ENCODE measurements at places on chromosomes 16 and 17.
A peak's percentile ranks its signal among the peaks of the same experiment; 100 is the strongest.

- DNase-seq = no peak
These were observed at the start of gene MMD for GRCh38 chr17:55421179-55421934. MMD (minus strand) TSS chr17:55421835; CDS start chr17:55421695, 140 bp downstream.

- peak; percentile 84 for DNase-seq
These were observed 14.5 kb upstream of the GPRC5C start for GRCh38 chr17:74417178-74418045.

GRCh38 chr17:63531022-63531965 is 8.1 kb downstream of the KCNH6 start:
- DNase-seq = no peak

GRCh38 chr17:76388966-76389888 is 4.8 kb downstream of the SPHK1 start:
- peak; percentile 22 for DNase-seq

- no peak for DNase-seq
These were observed 62.9 kb upstream of the AMZ2 start for GRCh38 chr17:68184816-68185436.

DNA sequence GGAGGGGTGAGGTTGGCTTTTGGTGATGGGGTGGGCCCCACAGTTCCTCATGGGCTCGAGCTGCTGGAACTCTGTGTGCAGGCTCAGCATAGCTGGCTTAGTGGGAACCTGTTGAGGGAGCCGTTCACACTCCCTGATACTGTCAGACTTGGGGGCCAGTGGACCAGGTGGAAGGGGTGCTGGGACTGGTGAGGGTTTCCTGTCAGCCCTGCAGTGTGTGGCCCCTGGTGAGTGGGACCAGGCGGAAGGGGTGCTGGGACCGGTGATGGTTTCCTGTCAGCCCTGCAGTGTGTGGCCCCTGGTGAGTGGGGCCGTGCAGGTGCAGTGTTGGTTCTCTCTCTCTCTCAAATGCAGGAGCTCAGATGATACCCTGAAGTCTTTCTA is 45.1 kb upstream of the ZNF750 start:
- no peak for DNase-seq

GRCh38 chr17:7445619-7445968 is 733 bp downstream of the CHRNB1 start:
- DNase-seq = no peak

DNA sequence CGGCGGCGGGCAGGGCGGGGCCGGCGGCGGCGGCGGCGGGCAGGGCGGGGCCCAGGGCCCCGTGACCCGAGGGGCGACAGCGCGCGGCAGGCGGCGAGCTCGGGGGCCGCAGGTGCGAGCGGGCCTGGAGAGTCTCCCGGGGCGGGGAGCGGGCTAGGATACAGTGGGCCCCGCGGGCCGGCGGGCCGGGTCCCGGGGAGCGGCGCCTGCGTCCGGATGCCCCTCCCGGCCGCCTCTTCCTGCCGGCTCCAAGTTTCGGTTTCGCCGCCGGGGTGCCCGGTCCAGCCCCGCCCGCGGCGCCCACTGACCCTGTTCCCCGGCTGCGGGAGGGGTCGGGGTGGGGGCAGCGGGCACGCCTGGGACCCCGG is at the start of gene RNF213:
TSS of gene RNF213 (plus strand) at position 62 of the 368 bp plus-strand sequence. CDS start 2,830 bp downstream, outside the sequence.
- DNase-seq = peak; percentile 16

- no peak for DNase-seq
These were observed 471.9 kb downstream of the PMP22 start for GRCh38 chr17:14793237-14793636.

- no peak for DNase-seq
These were observed 8.0 kb downstream of the CLUH start for GRCh38 chr17:2703606-2704005.

- no peak for DNase-seq
These were observed 22.2 kb upstream of the RHOT1 start for GRCh38 chr17:32120141-32120540.

DNA sequence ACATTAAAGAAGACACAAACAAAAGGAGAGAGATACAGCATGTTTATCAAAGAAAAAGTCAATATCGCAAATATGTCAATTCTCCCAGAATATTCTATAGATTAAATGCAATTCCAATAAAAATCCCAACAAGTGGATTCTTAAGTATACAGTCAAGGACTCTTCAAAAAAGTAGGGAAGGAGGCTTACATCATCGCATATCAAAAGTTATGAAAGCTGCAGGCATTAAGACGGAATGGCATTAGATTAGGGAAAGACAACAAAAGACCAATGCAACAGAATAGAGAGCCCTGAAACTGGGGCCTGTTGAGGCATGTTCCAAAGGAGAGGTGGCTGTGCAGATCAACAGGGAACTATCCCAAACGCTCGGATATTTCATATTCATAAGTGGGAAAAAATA is 76.0 kb downstream of the MARCHF10 start:
- no peak for DNase-seq

DNA sequence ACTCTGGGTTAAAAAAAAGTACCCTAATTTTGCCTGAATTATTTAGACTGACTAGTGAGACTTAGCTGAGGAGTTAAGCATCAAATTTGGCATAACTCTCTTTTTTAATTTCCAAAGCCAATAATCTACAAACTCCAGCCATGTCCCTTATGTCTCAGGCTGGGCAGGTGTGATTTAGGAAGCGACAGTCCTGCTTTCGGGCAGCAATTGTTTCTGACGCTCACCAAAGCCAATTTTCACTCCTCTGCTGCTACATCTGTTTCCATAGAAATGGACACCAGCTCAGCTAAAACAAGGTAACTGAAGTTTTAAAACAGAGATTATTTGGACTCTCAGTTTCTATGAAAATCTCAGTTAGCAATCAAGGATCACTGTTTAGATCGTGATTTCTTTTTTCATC is 338.7 kb downstream of the ABCC12 start:
- no peak for DNase-seq

DNA sequence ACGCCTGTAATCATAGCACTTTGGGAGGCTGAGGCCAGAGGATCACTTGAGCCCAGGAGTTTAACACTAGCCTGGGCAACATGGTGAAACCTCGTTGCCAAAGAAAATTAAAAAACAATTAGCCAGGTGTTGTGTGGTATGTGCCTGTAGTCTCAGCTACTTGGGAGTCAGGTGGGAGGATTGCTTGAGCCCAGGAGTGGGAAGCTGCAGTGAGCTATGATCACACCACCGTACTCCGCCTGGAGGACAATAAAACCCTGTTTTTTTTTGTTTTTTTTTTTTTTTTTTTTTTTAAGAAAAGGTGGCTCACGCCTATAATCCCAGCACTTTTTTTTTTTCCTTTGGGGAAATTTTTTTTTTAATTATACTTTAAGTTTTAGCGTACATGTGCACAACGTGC is 26.1 kb downstream of the RAP1GAP2 start:
- DNase-seq = no peak

GRCh38 chr17:6558932-6559752 is 2.8 kb upstream of the PITPNM3 start:
- no peak for DNase-seq

DNA sequence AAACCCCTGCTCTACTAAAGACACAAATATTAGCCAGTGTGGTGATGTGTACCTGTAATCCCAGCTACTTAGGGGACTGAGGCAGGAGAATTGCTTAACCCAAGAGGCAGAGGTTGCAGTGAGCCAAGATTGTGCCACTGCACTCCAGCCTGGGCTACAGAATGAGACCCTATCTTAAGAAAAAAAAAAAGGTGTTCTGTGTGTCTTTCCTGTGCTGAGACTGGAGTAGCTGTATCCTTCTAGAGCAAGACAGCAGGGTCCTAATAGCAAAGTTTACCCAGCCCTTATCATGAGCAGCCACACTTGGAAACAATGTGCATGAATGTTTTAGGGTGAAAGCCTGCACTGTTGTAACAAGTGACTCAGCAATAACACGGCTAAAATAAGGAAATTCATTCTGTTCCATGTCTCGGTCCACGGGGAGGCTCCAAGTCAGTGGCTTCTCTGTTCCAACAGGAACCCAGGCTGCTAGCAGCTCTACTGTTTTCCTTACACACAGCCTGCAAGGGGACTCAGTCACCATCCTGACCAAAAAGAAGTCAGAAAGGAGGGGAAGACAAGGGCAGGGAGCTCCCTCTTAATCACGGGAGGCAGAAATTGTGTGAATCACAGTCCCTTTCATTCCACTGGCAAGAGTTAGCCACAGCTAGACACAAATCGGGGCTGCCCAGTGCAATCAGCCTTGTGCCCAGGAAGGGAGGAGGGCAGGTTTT is 7.1 kb upstream of the SLC5A11 start:
- DNase-seq = peak; percentile 48

- DNase-seq = no peak
These were observed 289.2 kb upstream of the SALL1 start for GRCh38 chr16:51440131-51440889.

- no peak for DNase-seq
These were observed 31.7 kb downstream of the OSBPL7 start for GRCh38 chr17:47789611-47790561.

DNA sequence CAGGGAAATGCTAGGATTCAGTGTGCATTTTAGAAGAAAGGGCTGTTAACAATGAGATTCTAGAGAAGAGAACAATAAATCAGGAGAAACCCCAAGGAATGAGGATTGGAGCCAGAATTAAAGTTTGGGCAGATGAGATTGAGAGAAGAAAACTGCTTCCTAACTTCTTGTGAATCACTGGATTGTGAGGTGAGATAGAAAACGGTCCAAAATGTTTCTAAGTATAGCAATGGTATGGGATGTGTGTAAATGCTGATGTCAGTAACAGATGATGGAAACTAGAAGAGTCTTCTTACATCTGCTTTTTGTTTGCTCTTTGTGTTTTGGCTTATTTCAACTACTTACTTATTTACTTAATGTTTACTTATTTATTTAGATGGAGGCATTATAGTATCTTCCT is 123.0 kb downstream of the KCNJ2 start:
- no peak for DNase-seq

- no peak for DNase-seq
These were observed 84.4 kb upstream of the PLCG2 start for GRCh38 chr16:81694494-81695280.

DNA sequence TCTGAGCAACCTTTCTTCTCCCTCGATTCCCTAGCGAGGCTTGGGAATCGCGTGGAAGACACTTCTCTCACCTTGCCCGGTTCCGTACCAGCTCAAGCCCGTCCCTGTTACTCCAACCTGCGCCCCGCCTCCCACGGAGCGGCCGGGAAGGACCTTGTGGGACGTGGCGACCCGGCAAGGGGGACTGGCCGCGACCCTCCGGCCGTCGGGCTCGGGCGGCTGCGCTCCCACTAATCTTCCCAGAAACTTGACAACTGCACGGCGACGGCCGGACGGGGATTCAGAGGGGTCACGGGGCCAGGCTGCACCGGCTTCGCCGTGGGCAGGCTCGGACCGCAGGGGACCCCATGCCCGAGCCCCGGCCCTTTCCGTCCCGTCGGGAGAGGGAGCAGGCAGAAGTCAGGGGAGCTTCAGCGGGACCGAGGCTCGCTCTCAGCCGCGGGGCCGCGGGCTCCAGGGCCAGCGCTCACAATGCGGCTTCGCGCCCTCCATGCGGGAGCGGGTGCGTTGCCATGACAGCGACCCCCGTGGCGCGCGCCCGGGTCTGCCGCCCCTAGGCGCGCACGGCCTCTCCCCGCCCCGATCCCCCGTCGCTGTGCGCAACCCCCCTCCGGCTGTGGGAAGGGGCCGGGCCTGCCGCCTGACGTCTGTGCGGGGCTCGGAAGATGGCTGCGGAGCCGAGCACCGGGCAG is at the start of gene SGSM2:
TSS of gene SGSM2 (plus strand) at position 650 of the 692 bp plus-strand sequence. CDS start 188 bp downstream, outside the sequence.
- DNase-seq = no peak

DNA sequence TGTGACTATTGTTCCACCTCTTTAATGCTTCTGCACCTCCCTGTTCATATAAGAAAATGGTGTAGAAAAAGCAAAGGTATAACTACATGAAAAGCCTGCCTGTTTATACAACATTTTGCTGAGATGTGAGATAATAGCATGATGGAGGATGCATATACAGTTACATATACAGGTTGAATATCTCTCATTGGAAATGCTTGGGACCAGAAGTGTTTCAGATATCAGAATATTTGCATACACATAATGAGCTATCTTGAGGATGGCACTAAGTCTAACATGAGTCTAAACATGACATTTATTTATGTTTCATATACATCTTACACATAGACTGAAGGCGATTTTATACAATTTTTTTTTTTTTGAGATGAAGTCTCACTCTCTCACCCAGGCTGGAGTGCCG is 5.7 kb upstream of the WSB1 start:
- no peak for DNase-seq

- no peak for DNase-seq
These were observed 5.8 kb downstream of the CCL2 start for GRCh38 chr17:34260861-34261260.

- DNase-seq = no peak
These were observed 95.2 kb downstream of the MAF start for GRCh38 chr16:79505344-79505743.

DNA sequence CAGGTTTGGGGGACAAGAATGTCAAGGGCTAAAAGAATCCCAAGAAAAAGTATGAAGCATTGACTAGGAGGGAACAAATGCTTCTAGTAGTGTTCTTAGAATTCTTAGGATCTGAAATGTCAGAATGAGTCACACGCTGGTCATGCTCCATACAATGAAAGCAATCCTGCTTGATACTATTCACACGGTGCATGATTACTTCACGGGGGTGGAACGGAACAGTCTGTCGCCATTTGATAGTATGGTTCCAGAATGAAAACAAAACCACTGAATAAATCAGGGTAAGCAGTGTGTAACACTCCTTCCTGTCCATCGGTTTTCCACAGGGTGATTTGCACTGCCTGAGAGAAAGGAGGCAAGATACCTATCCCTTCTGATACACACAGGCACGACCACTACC is 22.9 kb upstream of the YWHAE start:
- peak; percentile 85 for DNase-seq

GRCh38 chr16:56860226-56861020 is 4.6 kb upstream of the SLC12A3 start:
- no peak for DNase-seq

DNA sequence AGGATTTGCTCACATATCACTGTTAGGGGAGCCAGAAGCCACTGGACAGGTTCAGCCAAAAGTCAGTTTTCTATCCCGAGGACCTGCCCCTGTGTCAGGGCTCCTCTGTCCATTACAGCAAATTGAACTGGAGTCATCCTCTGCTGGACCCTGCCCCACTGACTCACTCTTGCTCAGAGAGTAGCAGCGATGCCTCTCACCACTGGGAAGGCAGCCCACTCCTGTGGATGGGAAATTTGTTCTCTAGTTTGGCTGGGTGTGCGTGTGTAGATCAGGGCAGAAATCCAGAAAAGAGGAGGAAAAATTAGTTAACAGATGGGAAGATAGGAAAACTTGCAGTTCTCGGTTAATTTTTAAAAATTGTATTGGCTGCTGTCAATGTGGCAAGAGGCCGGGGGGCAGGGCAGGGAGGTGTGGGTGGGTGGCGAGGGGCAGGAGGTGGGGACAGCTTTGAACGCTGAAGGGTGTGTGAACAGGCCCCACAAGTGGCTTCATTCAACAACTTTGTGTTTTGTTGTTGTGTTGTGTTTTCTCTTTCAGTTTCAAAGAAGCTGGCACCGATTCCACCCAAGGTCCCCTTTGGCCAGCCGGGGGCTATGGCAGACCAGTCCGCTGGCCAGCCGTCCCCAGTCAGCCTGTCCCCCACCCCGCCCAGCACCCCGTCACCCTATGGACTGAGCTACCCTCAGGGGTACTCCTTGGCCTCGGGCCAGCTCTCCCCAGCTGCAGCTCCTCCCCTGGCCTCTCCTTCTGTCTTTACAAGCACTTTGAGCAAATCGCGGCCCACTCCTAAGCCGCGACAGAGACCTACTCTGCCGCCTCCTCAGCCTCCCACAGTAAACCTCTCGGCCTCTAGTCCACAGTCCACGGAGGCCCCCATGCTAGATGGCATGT is 33.6 kb downstream of the ELAC2 start:
- no peak for DNase-seq
